ENCODE measurements at places on chromosomes 4 and X. TPM values are rescaled to one million over a fixed set of nuclear protein-coding genes. Genes with fewer than 3 reads are reported as not detected.

The INTU gene
- total RNA-seq, result 2.0 TPM

GRCh38 chr4:156999175-156999517 lies 27.5 kb upstream of the PDGFC start:
- DNase-seq, result peak; percentile 43

DNA sequence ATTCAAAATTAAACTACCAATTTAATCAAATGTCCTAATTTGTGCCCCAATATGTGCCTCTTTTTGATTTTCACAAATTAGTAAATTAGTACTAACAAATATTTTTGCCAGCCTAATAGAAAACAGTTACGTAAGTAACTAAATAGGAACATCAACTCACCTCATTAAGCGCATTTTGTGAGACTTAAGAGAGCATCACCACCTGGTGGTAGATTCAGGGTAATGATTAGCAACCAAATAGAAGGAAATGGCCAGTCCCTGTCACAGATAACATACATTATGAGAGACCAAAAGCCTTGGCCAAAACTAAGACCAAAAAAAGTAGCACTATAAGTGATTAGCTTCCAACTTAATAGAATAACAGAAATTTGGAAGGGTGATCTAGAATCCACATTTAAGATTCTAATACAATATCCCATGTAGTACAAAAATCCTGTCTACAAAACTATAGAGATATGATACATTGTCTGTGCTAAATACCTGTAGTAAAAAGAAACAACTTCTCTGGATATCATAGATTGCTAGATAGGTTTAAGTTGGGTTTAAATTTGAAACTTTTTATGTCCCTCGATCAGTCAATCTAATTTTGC lies 46.7 kb downstream of the C4orf46 start:
- DNase-seq, result peak; percentile 74

The ATP11C gene
- 34.9 TPM for total RNA-seq

DNA sequence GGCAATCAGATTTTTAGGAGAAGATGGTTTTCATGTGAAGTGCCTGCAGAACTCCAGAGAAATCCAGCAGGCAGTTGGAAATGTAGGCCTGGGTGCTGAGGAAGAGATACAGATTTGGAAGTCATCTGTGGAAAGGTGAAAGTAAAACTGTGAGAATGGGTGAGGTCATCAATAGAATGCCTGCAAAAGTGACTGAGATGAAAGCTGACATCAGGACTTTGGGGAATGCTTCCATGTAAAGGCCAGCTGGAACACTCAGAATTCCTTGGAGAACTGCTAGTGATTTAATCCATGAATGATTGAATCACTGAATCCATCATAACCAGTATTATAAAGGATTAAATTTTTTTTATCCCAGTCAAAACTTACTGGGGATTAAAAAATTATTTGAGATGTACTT lies 124.5 kb upstream of the GIMD1 start:
- no peak for DNase-seq

GRCh38 chr4:101806914-101807313 lies 16.4 kb downstream of the BANK1 start:
- peak; percentile 31 for DNase-seq

DNA sequence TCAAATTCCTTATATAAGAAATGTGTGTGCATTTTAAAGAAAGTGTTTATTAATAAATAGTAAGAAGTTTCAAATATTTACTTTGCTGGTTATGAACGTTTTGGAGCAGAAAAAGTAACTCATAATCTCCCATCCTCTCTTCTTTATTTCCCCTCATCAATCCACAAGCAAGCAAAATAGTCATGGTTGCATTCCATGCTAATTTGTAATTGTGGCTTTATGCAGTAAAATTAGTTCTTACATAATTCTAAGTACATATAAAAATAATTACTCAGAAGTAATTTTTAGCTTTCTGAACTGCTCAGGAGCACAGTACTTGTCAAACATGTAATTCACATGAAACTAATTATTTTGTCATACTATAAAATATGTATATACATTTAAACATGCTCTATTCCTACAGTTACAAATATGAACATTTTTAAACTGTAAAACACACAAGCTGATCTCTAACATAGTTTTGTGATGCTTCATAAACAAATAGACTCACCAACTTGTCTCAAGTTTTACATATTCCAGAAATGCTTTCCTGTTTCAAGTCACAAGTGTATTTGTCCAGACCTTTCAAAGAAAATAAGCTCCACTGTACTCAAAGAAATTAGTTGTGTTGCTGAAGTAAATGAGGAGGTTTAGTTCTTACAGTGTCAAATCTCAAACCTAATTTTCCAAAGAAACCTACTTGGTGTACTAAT lies 218.9 kb downstream of the PABPC4L start:
- no peak for DNase-seq

DNA sequence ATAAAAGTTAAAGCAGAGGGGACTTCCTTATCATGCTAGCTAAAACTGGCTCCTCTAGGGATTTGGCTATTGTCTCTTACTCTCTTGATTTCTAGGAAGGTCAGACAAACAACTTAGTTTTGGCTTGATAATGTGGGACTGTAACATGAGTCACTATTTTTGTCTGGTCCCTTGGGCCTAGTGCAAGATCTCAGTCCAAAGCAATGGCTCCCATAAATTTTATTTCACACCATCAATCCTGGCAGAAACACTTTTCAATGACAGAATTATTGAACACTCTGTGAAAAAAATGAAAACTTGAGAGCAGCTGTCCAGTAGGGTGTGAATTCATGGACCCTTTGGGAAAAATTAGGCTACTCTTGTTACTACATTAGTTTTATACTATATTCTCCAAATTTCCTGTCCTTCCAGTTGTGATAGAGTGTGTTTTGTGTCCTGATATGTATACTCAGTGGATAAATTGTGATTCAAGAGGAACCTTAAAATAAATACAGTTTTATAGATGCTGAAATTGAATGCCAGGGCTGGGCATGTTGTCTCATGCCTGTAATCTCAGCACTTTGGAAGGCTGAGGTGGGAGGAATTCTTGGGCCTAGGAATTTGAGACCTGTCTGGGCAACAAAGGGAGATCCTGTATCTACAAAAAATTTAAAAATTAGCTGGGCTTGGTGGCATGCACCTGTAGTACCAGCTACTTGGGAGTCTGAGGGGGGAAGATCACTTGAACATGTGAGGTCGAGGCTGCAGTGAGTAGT lies 10.8 kb upstream of the SNCA start:
- no peak for DNase-seq

GRCh38 chr4:98745366-98745765 lies 87.0 kb upstream of the TSPAN5 start:
- DNase-seq, result no peak

The DKK2 gene
- total RNA-seq, result 2.6 TPM

GRCh38 chr4:147760695-147761094 lies 28.8 kb downstream of the ARHGAP10 start:
- DNase-seq, result peak; percentile 72

DNA sequence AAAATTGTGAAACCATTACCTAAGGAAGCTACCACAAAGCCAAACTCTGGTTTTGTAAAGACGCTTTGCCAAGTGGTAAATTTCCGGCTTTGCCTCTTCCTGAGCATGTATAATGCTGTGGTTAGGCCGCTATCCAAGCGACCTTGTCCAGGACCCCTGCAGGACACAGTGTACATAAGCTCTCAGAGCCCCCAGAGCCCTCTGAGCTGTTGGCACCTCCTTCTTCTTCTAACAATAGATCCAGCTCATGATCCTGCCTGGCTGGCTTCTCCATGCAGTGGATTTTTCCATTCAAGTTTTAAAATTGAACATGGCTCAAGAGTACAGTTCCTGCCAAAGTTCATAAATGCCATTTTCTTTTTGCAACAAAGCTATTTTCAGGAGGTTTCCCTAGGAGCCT lies 326.7 kb downstream of the MAPK10 start:
- peak; percentile 32 for DNase-seq

GRCh38 chrX:17021851-17022604 lies 75.6 kb downstream of the REPS2 start:
- no peak for DNase-seq

DNA sequence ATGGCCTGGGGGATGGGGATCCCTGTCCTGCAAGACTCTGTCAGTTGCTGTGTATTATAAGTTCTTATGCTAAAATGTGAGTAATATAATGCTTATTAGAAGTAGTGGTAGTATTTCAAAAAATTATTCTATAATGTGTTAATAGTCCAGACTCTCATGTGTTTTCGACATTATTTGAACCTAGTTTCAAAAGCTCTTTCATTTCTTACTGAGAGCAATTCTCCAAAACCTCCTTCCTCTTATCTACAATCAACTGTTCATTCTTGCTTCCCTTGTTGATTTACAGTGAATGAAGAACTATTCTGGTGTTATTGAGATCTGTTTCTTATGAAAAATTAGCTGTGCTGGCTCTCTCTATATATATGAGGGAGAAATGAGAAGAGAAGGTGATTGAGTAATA lies 32.9 kb upstream of the PTPN13 start:
- no peak for DNase-seq

The CLTRN gene
- 2.4 TPM for total RNA-seq

DNA sequence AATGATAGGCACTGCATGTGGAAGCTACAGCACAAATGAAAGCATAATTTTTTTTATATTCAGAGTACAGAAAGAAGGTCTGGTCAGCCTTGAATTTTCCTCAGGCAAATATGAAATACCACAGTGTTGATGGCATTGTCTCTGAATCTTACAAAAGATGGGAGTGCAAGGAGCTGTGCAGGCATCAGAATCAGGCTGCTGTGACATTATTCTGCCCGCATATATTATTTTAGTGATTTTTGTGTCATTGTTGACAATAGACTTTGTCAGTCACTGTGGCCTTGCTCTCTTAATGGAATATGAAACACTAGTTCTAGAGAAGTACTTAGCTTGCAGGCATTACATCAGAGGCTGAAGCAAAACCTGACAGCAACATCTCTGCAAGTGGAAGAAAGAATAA lies 42.5 kb downstream of the SYTL5 start:
- DNase-seq, result no peak

DNA sequence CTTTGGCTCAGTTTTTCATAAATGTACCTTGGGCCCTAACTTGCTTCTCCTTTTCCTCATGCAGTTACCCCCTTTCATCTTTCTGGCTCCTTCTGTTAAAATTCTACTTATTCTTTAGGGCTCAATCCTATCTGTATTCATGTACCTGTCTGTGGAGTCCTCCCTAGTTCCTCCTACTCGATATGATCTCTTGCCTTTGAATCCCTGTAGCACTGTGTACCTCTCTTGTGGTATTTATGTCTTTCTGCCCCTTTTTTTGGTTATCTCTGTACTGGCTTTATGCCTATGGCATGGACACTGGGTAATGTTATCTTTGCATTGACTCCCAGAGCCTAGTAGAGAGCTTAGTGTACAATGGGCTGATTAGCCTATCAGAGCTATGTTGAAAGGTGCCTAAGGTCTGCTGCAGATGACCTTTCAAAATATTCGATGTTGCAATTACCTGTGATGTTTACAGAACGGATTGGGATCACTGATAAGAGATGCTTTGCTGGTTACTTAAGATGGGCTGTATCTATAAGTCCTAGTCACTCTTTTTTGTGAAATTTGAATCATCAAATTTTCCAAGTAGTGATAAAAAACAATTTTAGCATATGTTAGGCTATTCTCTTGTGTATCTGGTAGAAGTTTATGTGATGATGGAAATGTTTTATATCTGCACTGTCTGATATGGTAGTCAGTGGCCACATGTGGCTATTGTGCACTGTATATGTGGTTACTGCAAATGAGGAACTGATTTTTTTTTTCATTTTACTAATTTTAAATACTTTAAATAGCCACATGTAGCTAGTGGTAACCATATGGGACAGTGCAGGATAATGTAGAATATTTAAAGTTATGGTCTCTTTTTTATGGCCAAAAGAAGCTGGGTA lies 33.5 kb downstream of the TMEM164 start:
- DNase-seq, result no peak

All from stomach (tissue), 19 donors.